ENCODE measurements at places on chromosomes 3 and 15.

DNA sequence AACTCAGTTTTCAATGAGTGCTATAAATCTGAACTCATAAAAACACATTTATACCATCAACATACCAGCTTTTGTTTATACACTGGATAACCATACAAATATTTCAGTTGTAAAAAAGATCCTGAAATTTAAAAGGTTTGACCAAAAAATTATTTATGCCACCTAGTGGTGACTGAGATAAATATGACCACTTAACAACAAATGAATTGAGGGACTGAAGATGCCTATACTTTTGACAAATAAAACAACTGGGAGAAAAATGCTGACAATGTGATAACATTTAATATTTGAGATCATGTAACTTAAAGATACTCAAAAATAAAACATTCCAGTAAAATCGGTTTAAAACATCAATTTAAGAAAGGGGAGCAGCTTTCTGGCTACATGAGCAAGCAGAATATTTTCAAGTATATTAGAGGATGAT, 30.4 kb downstream of the ATG3 start:
- no peak overlapping the region for H3K27ac ChIP-seq
- H3K4me3 ChIP-seq, result no peak overlapping the region
- H3K27me3 ChIP-seq, result no peaks in the 10 kb centered on the region
- no peak for DNase-seq
- peaks cover 17% of the 10 kb centered on the region for H3K36me3 ChIP-seq

DNA sequence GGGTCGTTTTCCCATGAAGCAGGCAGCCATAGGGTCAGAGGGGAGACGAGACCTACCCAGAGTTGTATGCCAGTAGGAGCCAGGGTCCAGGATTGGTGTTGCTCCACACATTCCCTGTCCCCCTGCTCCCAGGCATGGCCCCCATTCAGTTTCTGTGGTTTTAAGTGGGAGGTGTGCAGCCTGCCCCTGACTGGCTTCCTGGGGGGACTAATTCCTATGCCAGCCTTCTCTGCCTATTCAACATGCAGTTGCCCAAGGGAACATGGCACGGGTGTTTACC, 126.3 kb downstream of the EEFSEC start:
- no peaks in the 10 kb centered on the region for H3K27me3 ChIP-seq
- peak overlapping the region; percentile 72 for H3K27ac ChIP-seq
- DNase-seq, result no peak
- peaks cover 81% of the 10 kb centered on the region for H3K4me1 ChIP-seq
- peaks cover 2% of the 10 kb centered on the region for H3K36me3 ChIP-seq
- H3K4me3 ChIP-seq, result no peak overlapping the region

- H3K4me3 ChIP-seq, result no peak overlapping the region
- H3K27ac ChIP-seq, result peak overlapping the region; percentile 86
- H3K4me1 ChIP-seq, result peaks cover 72% of the 10 kb centered on the region
- no peaks in the 10 kb centered on the region for H3K36me3 ChIP-seq
- DNase-seq, result no peak
Measured at GRCh38 chr3:150372722-150373121, 35.4 kb upstream of the TSC22D2 start.

DNA sequence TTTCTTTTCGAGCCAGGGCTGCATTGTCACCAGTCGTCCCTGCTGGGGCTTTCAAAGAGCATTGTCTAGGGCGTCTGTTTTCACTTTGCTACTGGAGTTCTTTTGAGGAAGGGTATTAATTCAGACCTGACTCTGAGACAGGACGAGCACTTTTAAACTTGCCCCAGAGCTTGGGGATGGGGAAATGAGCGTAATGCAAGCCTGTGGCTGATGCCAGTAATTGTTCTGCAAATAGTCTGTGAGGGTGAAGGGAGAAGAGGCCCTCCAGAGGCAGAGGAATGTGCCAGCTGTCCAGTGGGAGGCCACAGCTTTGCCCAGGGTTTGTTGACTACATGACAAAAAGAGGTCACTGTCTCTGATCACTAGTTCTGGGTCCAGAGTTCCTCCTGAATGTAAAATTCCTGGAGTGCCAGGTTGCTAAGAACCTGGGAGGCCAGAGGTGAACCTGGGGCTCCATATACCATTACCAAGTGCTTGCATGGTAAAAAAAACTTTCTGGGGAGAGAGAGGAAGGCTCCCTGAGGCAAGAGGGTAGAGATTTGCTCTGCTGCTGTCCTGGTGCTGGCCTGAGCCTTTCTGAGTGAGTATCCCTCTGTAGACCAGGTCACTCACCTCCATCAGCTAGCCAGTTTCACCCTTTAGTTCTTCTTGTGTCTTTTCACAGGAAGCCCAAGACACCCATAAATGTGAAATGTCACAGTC, 14.8 kb downstream of the EEFSEC start:
- no peak overlapping the region for H3K4me3 ChIP-seq
- peak overlapping the region; percentile 50 for H3K27ac ChIP-seq
- no peak for DNase-seq
- H3K36me3 ChIP-seq, result peaks cover 4% of the 10 kb centered on the region

GRCh38 chr3:34305266-34305665, 506.8 kb downstream of the PDCD6IP start:
- no peak overlapping the region for H3K27ac ChIP-seq
- peaks cover 52% of the 10 kb centered on the region for H3K36me3 ChIP-seq
- H3K4me1 ChIP-seq, result peaks cover 18% of the 10 kb centered on the region
- H3K4me3 ChIP-seq, result no peak overlapping the region
- no peaks in the 10 kb centered on the region for H3K27me3 ChIP-seq

Data from osteocyte (in vitro differentiated cells).